ENCODE measurements at places on chromosomes 11 and 22.

DNA sequence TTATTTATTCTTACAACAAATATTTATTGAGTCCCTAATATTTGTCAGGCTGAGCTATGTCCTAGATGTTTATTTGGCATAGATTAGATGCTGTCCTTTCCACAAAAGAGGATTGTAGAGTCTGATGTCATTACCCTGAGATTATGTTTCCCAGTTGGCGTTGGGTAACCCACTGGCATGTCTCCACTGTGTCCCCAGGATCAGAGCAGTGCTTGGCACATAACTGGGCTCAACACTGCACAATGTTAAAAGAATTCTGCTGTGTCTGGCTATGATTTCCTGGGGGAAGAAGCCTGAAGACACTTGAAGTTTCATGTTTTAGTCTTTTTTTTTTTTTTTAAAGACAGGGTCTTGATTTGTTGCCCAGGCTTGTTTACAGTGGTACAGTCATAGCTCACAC, 4.0 kb downstream of the RCN1 start:
- no peak for DNase-seq

DNA sequence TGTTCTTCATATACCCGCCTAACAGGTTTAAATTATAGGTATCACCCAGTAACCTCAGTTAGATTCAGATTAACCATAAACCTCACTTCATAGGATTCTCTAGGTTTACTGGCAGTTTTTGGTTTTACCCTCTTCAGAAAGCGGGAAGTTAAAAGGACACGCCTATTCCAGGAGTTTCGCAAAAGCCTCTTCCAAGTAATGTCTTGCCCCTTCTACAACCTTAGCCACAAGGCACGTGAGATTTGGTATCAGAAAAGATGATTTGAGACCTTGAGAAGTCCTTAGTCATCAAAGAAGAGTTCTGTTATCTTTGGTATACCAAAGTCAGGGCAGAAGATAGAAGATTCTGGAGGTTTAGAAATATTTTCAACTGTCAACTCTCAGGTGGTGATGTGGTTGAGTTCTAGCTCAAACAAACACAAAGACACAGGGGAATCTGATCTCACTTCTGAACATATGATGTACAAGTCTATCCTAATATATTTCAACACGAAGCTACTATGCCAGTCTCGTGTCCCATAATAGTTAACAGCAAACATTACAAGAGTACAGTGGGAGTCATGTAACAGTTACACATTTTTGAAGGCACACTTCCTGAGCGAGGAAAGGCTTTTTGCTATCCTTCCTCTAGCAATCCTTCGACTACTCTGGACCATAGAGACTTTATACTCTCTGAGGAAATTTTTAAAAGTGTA, 103.5 kb downstream of the USP35 start:
- DNase-seq: no peak

DNA sequence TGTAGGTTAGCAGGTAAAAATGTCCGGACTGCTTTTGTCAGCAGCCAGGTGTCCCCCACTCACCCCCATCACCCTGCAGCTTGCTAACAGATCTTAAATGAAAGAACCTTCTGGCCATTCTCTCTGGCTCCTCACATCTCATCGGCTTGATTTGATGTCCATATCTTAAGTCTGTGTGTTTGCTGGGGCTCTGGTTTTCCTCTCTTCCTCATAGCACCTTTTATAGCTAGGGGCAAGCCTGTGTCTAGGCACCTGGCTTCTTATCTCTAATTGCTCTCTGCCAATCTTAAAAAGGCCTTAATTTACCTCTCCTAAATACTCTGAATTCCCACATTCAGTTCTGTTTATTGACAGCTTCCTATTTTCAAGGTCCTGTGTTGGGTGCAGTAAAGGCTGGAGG, 72.0 kb downstream of the ARHGAP42 start:
- DNase-seq: no peak

DNA sequence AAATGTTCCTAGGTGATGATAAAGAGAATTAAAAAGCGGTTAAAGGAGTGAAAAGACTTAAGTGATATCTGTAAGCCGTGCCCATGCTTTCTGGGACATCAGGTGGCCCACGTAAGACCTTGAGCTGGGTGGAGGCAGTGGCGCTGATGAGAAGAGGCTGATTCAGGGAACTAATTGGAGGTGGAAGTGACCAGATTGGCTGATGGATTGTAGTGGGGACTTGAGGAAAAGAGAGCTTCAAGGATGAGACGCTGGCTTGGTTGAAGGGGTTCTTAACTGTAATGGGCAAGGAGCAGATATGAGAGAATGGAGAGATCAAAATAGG, 69.1 kb upstream of the EP300 start:
- no peak for DNase-seq

GRCh38 chr22:37990301-37990700, 5.9 kb upstream of the SOX10 start:
- no peak for DNase-seq

DNA sequence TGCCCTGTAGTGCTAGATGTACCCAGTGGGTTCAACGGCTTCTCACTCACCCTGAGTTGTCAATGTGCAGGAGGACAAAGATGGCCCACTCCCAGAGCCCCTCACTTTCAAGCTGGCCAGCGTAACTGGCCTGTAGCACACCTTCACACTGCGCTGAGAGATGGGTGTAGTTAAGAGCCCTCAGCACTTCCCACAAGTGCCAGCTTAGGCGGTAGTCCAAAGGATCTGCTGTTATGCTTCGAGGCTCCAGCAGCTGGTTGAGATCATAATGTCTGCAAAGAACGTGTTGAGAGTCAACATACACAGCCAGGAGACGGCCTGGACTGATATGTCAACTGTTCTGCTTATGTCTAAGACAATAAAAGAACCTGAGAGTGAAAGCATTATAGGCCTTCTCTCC, 14.7 kb upstream of the CHRNA10 start:
- DNase-seq: no peak

- DNase-seq: no peak
Measured at GRCh38 chr22:27757928-27758525, 43.5 kb downstream of the MN1 start.

DNA sequence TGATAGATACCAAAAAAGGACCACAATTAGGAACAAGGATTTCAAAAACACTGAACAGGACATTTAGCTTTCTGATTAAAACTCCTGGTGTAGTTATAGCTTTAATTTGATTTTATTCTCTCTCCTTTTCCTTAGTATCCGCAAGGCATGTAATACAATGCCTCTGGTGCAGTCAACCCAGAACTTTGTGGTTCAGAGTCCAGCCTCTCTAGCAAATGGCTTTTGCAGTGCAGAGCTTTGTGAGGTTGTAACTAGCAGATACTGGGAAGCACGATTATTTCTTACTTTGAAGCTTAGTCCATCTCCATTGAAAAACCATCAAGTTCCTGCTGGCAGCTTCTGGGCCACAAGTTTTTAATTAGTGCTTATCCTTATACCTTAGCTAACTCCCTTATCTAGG, 79.8 kb downstream of the GRIA4 start:
- no peak for DNase-seq

GRCh38 chr11:65206901-65207300, 25.2 kb downstream of the CAPN1 start:
- no peak for DNase-seq

DNA sequence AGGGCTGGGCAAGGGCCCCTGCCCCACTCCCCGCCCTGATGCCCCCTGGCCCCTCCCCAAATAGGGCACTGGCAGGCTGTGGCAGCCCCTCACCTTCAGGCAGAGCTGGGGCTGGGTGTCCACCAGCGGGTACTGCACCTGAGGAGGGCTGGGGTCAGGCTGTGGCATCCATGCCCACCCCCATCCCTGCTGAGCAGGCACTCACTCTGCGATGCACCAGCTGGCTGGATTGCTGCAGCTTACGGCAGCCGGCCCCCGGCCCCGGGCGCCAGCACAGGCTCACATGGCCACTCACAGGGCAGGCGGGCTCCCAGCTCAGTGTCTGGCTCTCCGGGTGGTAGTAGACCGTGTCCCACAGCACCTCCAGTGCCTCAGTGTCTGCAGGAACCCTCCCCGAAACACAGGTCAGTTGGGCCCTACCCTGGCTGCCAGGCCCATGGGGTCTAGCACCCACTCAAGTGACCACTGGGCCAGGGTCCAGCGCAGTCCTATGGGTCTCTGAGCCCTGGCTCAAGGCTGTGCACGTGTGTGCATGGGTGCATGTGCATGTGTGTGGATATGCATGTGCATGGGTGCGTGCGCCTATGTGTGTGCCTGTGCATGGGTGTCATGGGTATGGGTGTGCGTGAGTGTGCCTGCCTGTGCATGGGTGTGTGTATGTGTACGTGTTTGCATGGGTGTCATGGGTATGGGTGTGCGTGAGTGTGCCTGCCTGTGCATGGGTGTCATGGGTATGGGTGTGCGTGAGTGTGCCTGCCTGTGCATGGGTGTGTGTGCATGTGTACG, 14.4 kb downstream of the IL17REL start:
- DNase-seq: no peak

All from stimulated activated CD4-positive, alpha-beta T cell treated with anti-CD3 and anti-CD28 coated beads, Interleukin-15, amount 100 ng/mL, for 1 hour (primary cell).